ENCODE measurements at places on chromosomes 11 and 22.

- no peak for DNase-seq
Measured at GRCh38 chr11:69775163-69775755, at the start of gene FGF4. Gene FGF4, minus strand, starts transcription at chr11:69775341. Its CDS starts 257 bp downstream, at chr11:69775084.

DNA sequence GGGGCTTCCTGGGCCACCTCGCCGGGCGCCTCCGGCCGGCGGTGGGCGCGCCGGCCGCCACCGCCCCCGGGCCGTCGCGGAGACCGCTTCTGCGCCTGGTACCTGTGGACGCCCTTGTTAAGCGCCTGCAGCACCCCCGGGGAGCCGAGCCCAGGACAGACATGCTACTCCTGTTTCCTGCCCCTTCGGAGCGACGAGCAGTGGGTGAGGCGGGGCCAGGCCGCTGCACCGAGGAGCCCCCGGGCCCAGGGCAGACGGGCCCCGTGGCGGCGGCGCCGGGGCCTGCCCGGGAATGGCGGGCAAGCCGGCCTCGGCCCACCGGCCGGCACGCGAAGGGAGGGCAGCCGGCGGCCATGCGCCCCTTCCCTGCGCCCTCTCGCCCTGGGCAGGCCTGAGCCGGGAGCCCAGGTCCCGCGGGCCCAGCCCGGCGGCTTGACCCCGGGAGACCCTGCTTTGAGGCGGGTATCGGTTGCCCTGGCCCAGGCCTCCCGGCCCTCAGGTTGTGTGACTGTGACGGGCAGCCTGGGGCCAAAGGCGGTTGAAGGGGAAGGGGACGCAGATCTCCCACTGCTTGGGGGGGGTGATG, 789 bp upstream of the KDM2A start:
- DNase-seq = no peak

DNA sequence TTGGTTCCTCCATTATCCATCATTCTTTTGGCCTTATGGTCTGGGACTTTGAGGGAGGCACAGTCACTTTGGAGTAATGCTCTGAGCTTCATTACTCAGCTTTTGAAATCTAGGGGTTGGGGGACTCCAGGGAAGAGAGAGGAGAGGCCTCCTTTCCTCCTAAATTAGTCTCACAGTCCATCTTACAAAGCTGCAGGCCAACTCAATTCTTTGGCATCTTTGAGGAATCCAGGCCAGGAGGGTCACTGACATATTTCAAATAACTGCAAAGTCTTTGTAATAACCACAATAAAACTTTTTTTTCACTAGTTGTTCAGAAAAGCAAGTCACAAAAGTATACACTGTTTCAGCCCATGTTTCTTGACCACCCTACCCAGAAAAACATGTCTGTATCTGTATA, 73.3 kb upstream of the FAR1 start:
- DNase-seq = no peak

GRCh38 chr11:95337175-95337957, 106.4 kb upstream of the SESN3 start:
- peak; percentile 61 for DNase-seq

- peak; percentile 62 for DNase-seq
Measured at GRCh38 chr22:45101515-45102227, 62.1 kb upstream of the NUP50 start.

DNA sequence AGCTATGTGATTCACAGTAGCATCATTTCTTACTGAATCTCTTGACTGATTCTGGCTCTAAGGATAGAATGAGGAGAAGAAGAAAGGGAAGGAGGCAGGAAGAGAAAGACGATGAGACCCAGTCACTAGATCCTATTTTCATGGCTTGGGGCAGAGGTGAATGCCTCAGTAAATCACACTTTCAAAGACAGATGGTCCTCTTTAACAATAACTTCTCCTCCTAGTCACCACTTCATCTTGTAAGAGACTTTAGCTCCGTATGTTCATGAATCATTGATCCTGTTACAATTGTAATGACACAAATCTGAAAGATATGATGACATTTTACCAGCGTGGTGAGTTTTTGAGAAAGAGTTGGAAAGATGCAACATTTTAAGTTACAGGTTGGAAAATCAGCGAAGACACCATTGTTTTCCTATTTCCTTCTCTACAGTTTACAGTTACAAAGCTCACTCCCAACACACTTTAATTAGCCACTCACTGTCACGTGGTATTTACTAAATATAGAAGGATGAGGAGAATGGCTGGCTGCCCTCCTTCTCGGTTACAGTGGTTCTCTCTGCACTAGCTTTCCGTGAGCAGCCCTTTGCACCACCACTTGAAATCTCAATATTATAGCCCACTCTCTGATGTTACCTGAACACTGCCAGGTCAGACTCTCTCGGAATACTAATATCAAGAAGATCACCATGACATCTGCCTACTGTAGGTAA, 205.8 kb downstream of the CADM1 start:
- DNase-seq = no peak

GRCh38 chr11:112166562-112166961, 610 bp upstream of the TEX12 start:
- DNase-seq = no peak

- no peak for DNase-seq
Measured at GRCh38 chr11:293271-293851, 4.4 kb downstream of the PGGHG start.

DNA sequence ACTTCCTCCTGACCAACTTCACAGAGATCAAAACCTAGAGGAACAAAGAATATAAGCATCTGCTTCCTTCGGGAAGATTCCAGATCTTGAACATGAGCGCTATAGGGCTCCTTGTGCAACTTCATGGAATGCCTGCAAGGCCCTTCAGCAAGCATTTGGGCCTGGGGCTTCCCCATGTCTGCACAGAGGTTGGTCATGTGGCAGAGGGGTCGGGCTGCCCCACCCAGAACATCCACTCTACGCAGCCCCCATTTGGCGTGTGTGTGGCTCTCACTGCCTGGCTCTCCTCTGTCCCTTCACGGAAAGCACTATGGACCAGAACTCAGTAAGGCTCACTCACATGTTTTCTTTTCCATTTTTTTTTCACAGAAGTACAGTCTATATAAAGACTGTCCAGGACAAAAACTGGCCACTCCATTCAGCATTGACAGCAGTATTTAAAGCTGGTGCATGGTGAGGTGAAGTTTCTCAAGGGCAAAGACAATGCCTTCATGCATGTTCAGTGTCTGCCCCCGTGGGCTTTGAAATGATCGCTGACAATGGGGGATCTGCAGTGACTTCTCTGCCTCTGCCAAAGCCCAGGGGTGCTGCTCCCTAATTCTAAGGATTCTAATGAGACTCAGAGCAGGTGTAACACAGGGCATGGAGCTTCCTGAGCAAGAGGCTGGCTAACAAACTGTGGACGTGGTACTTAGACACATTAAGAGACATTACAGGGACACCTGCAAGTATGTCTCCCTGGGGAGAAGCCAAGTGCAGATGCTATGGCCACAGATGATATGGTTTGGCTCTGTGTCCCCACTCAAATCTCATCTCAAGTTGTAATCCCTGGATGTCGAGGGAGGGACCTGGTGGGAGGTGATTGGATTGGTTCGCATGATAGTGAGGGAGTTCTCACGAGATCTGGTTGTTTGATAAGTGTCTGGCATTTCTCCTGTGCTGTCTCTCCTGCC, 66.5 kb upstream of the PITPNB start:
- DNase-seq = no peak

Data from NCI-H526 (cell line).